ENCODE measurements at places on chromosomes 2 and 18. TPM values are rescaled to one million over a fixed set of nuclear protein-coding genes. Genes with fewer than 3 reads are reported as not detected.

IL1F10 gene
- not detected for total RNA-seq

LIMS2 gene
- total RNA-seq, result 9.5 TPM

RBM44 gene
- total RNA-seq, result 2.0 TPM

CETN1 gene
- not detected for total RNA-seq

ARHGAP25 gene
- total RNA-seq, result 7.8 TPM

FOXD4L1 gene
- 0.16 TPM for total RNA-seq

DNA sequence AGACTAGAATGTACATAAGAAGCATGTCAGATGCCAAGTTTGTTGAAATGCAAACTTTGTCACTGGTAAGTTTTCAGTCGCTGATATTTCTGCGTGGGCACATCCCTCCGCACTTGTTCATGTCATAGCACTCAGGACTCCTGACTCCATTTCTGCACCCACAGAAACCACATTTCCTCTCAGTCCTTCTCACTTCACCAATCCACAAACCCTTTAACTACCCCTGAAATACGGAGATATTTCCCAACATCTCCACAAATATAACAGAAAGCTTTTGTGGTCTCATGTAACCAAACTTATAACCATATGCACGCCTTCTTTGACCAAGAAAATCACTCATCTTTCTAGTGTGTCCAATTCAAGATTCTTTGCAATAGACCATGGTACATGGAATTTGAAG, 276.9 kb upstream of the ERBB4 start:
- no peak for DNase-seq

DNA sequence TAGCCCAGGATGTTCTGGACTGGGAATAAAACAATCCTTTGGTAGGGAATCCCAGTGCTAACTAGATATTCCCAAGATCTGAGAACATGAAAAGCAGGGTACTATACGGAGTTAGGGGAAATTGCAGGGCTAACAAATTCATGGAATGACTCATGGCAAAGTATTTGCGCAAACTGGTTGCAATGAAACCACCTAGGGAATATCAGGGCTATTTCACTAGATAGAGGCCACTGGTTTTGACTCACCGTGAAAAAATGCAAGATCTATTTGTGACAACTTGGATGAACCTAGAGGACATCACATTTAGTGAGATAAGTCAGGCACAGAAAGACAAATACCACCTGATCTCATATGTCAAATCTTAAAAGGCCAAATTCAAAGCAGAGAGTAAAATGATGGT, 233.3 kb downstream of the MBD2 start:
- no peak for DNase-seq

AQP12A gene
- total RNA-seq, result not detected
